ENCODE measurements at places on chromosomes 7 and 10.

DNA sequence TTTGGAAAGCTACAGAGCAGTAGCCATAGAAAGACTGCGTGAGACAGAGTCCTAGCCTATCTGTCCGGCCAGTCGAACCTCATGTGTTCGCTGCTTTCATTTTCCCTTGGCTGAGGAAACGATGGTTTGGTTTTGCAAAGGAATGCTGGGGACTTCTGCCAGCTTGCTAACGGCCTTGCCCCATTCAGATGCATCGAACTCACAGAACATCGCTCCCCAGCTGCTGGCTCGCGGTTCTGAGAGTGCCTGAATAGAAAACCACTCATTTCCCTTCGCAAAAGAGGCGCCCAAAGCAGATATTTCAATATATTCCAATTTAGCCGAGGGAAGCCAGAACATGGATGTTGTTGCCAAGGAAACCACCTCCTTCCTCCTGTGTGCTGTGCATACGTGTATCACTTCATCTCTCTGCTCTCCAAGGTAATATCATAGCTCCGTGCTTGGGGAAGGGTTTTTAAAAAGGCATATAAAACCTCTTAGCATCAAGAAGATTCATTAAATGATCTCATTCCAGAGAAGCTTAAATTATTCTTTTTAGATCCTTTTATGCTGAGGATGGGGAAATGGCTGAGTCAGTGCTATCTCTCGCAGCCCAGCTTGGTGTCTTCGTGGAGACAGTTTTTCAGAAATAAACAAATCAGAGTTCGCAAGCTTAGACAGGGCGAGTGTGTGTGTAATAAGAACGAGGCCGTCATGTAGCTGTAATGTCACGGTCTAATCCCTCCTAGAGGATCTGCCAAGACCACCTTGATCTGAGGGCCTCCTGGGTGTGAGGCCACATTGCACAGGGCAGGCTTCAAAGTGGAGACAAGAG, 215.2 kb downstream of the RPS24 start:
- H3K36me3 ChIP-seq = peaks cover 1% of the 10 kb centered on the region
- H3K27me3 ChIP-seq = peaks cover 15% of the 10 kb centered on the region
- peaks cover 12% of the 10 kb centered on the region for H3K4me1 ChIP-seq
- H3K4me3 ChIP-seq = no peak overlapping the region
- no peak for DNase-seq

DNA sequence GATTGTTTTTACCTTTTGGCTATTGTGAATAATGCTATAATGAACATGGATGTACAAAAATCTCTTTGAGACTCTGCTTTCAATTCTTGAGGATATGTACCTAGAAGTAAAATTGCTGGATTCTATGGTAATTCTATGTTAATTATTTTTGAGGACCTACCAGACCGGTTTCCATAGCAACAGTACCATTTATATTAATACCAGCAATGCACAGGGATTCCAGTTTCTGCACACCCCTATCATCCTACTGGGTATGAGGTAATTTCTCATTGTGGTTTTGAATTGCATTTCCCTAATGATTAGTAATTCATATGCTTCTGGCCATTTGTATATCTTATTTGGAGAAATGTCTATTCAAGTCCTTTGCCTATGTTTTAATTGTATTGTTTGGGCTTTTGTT, 9.9 kb upstream of the PPP1R9A start:
- no peak overlapping the region for H3K4me3 ChIP-seq
- no peaks in the 10 kb centered on the region for H3K36me3 ChIP-seq
- no peak overlapping the region for H3K27ac ChIP-seq
- no peaks in the 10 kb centered on the region for H3K27me3 ChIP-seq
- no peak for DNase-seq
- H3K4me1 ChIP-seq = no peaks in the 10 kb centered on the region

DNA sequence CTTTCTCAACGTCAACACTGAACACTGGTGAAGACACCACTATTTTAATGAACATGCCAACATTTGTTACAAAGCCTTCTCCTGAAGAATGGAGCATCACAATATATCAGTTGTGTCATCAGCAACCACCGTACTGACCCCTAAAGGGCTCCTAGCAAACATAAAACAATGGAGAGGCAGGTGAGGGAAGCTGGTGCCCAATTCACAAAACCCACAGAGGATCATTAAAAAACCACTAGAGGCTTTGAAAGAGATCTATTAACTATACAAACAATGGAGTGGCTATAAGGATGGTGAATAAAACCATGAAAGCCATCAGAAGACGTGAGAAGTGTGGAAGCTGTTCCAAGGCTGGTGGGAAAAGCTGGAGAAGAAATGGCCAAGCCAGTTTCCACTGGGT, 150.8 kb downstream of the FAM107B start:
- H3K4me1 ChIP-seq = no peaks in the 10 kb centered on the region
- H3K4me3 ChIP-seq = no peak overlapping the region
- no peak overlapping the region for H3K27ac ChIP-seq
- H3K27me3 ChIP-seq = no peaks in the 10 kb centered on the region

DNA sequence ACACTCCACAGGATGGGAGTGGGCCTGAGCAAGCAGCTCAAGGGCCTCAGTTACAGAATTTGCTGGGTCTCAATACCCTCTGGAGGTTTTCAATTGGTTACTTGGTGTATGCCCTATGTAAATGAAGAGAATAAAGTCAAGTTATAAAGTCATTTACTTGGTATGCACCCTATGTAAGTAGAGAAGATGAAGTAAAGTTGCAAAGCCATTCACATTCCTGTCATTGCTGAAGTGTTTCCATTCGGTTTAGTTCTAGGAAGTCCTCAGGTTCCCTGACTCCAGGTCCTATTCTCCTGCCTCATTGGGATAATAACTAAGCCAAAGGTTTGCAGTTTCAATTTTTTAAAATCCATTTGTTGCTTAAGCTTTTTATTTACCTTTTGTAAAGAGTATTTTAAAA, 272.6 kb upstream of the NPSR1 start:
- H3K4me1 ChIP-seq = no peaks in the 10 kb centered on the region
- H3K36me3 ChIP-seq = no peaks in the 10 kb centered on the region
- H3K4me3 ChIP-seq = no peak overlapping the region
- DNase-seq = no peak
- H3K27ac ChIP-seq = no peak overlapping the region

DNA sequence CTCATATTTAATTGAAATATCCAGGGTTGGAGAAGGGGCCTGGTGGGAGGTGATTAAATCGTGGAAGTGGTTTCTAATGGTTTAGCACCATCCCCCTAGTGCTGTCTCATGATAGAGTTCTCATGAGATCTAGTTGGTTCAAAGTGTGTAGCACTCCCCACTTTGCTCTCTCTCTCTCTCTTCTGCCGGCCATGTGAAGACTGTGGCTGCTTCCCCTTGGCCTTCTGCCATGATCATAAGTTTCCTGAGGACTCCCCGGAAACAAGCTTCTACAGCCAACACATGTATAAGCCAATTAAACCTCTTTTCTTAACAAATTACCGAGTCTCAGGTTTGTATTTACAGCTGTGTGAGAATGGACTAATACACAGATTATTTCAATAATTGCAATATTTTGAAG, 305.8 kb upstream of the KCND2 start:
- no peak overlapping the region for H3K4me3 ChIP-seq
- H3K27ac ChIP-seq = no peak overlapping the region
- no peaks in the 10 kb centered on the region for H3K4me1 ChIP-seq

DNA sequence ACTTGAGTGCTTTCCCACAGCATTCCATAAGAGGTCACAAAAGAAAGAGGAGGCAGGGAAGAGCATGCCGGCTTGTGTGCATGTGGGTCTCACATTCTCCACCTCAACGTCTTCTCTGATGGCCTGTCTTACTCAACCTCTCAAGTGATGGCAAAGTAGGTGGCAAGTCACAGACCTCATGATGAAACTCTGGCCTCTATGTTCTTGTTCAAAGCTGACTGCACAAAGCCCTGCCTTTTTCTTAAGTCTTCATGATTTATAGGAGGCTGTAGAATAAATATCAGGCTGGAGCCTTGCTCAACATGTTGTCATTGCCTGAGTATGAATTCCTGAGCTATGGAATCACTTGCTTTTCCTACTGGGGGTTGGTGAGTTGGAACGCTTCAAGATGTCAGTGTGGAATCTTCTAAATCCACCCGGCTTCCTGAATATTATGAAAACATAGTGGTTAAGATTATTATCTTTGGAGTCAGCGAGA, 213.6 kb upstream of the INHBA start:
- peaks cover 19% of the 10 kb centered on the region for H3K27me3 ChIP-seq
- no peaks in the 10 kb centered on the region for H3K36me3 ChIP-seq
- H3K27ac ChIP-seq = no peak overlapping the region

- peaks cover 70% of the 10 kb centered on the region for H3K27me3 ChIP-seq
- H3K4me3 ChIP-seq = no peak overlapping the region
- no peaks in the 10 kb centered on the region for H3K36me3 ChIP-seq
- no peaks in the 10 kb centered on the region for H3K4me1 ChIP-seq
- H3K27ac ChIP-seq = no peak overlapping the region
These were observed 34.1 kb upstream of the PITRM1 start for GRCh38 chr10:3206511-3207157.

DNA sequence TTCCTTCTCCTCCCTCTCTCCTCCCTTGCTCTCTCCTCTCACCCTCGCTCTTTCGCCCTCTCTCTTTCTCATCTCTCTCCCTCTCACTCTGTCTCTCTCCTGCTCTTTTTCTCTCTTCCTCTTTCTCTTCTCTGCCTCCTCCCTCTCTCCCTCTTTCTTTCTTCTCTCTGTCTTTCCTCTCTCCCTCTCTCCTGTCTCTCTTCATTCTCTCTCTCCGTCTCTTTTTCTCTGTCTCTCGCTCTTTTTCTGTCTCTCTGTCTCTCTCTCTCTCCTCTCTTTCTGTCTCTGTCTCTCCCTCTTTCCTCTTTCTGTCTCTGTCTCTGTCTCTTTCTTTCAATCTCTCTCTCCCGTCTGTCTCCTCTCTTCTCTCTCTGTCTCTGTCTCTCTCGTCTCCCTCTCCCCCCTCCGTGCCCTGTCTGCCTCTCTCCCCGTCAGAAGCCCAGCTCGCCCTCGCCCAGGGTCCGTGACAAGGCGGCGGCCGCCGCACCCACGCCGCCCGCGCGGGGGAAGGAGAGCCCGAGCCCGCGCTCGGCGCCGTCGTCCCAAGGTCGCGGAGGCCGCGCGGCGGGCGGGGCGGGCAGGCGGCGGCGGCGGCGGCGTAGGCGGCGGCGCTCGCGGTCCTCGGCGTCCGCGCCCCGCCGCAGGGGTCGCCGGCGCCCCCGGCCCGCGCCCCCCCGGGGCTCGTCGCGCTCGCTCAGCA, 21.3 kb upstream of the HSPB1 start:
- H3K4me3 ChIP-seq = peak overlapping the region; percentile 67
- no peak overlapping the region for H3K27ac ChIP-seq
- H3K4me1 ChIP-seq = peaks cover 9% of the 10 kb centered on the region
- peaks cover 53% of the 10 kb centered on the region for H3K27me3 ChIP-seq
